ENCODE measurements at places on chromosomes 16 and 17.

GRCh38 chr16:2150418-2151187 is 2.2 kb downstream of the RAB26 start:
- no peak overlapping the region for H3K27ac ChIP-seq
- no peak overlapping the region for H3K4me3 ChIP-seq
- peaks cover 4% of the 10 kb centered on the region for H3K36me3 ChIP-seq

DNA sequence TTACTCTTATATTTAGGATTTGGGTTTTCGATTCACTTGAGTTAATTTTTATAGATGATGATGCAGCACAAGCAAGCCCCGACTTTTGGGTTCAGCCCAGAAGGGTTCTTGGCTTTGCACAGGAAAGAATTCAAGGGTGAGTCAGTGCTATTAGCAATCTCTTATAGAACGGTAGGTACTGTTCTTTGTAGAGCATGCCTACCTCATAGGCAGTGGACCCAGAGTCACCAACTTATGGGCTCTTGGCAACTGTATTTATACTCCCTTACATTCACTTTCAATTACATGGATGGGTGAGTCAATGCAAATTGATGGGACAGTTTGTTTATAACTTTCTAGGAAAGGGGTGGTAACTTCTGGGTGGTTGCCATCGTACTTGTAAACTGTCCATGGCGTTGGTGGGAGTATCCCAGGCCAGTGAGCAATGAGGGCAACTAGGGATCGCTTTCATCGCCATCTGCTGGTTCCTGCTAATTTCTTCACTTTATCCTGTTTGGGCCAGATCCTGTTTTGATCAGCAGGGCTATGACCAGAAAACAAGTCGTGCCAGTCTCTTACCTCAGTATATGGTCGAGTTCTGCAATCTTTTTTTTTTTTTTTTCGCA is 362.6 kb downstream of the CNTNAP4 start:
- H3K4me3 ChIP-seq: no peak overlapping the region
- no peaks in the 10 kb centered on the region for H3K36me3 ChIP-seq
- no peaks in the 10 kb centered on the region for H3K27me3 ChIP-seq
- no peak overlapping the region for H3K27ac ChIP-seq

DNA sequence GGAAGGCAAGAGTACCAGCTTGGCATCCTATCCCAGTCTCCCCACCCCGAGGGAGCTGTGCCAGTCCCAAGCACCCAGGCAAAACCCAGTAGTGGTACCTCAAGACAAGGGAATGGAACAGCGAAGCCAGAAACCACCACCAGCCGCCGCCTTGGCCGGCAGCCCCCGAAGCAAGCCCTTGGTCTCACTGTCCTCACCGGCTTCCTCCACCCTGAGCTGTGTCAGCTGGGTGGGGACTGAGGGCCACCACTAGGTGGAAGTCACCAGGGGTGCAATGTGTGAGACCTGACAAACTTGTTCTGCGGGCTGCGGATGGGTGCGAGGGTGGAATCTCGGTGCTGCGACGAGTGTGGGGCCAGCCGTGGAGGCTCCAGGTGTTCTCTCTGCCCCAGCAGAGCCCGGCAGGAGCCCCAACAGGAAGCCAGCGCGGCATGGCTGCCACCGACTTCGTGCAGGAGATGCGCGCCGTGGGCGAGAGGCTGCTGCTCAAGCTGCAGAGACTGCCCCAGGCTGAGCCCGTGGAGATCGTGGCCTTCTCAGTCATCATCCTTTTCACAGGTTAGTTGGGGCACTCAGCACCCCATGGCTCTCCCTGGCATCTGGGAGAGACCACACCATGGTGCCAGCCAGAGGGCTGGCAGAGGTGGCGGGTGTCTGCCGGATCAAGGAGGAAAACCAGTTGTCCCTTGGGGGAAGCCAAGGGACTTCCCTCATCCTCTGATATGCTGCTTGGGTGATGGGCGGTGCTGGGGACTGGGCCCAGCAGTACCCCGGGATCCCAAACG is 6.7 kb downstream of the SMIM5 start:
- H3K4me1 ChIP-seq: no peaks in the 10 kb centered on the region
- no peaks in the 10 kb centered on the region for H3K36me3 ChIP-seq
- DNase-seq: no peak
- H3K27ac ChIP-seq: no peak overlapping the region
- H3K27me3 ChIP-seq: no peaks in the 10 kb centered on the region

- H3K27ac ChIP-seq: no peak overlapping the region
- no peak for DNase-seq
- no peaks in the 10 kb centered on the region for H3K27me3 ChIP-seq
Observed at GRCh38 chr16:86444261-86444660, 66.1 kb upstream of the FOXF1 start.

DNA sequence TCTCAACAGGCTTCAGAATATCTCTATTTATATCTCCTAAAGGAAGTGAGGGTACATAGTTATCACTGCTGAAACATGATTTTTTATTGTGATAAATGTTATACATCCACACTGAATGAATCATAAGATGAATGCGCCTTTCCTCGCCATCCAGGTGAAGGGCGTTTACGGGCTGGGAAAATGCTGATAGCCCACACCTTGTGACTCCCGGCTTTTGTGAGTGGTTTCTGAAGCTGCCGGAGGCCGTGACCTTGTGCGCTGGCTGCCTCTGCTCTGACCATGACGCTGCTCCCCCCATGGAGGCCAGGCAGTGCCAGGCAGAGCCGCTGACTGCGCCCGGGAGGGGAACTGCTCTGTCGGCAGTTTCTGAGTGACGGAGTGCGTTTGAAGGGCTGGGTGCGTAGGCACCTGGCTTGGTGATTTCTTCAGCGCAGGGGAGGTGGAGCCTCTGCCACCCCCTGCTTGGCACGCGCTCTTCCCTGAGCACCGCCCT is 97.2 kb downstream of the RAP1GAP2 start:
- H3K27me3 ChIP-seq: no peaks in the 10 kb centered on the region
- DNase-seq: no peak
- no peak overlapping the region for H3K4me3 ChIP-seq

DNA sequence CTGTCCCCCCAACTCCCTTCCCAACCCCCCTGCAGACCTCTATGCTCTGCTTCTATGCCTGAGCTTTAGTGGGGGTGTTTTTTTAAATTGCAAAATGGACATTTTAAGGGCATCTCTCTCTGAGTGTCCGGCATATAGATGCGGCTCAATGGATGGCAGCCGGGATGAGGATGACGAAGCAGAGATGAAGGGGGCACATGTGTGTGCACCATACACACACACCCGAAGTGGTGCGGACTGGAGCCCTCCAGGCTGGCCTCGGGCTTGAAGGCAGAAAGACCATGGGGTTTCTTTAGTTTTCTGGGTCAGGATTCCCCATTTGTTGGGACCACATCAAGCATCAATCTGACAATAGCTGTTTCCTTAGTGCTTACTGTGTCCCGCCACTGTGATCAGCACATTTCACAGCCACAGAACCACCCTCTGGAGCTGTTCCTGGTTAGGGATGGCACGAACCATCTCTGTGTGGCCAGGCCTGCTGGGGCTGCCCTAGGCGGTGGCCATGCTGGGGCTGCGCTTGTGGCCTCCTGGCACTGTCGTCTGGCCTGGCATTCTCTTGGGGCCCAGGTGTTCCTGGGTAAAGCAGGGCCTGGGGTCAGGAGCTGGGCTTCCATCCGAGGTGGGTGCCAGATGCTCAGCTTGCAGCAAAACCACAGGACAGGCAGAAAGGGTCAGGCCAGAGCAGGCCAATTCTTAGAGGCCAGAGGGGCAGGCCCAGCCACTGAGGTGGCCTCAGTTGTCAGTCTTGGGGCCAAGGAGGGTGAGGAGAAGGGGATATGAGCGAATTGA is 49.9 kb downstream of the NT5M start:
- no peak overlapping the region for H3K4me3 ChIP-seq
- no peaks in the 10 kb centered on the region for H3K36me3 ChIP-seq
- DNase-seq: no peak
- H3K27me3 ChIP-seq: no peaks in the 10 kb centered on the region
- H3K27ac ChIP-seq: no peak overlapping the region
- H3K4me1 ChIP-seq: no peaks in the 10 kb centered on the region

DNA sequence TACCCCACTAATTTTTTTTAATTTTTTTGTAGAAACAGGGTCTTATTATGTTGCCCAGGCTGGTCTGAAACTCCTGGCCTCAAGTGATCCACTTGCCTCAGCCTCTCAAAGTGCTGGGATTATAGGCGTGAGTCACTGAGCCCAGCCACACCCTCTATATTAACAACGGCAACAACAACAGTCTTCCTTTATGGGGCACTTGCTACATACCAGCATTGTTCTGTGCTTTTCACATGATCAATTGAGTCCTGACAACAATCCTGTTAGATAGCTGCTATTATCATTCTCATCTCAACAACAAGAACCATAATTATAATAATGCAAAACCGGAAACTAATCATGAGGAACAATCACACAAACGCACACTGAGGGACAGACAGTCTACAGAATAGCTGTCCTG is 12.6 kb upstream of the ARL5C start:
- no peak overlapping the region for H3K4me3 ChIP-seq
- peaks cover 10% of the 10 kb centered on the region for H3K4me1 ChIP-seq
- DNase-seq: no peak
- H3K36me3 ChIP-seq: peaks cover 17% of the 10 kb centered on the region
